SJSA1 (cell line): ENCODE measurements at places on chromosomes 1 and 21. TPM values are rescaled to one million over a fixed set of nuclear protein-coding genes. Genes with fewer than 3 reads are reported as not detected.
A peak's percentile ranks its signal among the peaks of the same experiment; 100 is the strongest.

The KRTAP10-7 gene
- total RNA-seq: not detected in 2 replicates

The OPRD1 gene
- 0.03 and 0.05 TPM in 2 replicates for total RNA-seq

The CELF3 gene
- total RNA-seq: not detected in 2 replicates

The PBX1 gene
- 16.6 and 18.5 TPM in 2 replicates for total RNA-seq

The ZSCAN20 gene
- 5.3 and 8.5 TPM in 2 replicates for total RNA-seq

The OR10J1 gene
- total RNA-seq: not detected in 2 replicates

DNA sequence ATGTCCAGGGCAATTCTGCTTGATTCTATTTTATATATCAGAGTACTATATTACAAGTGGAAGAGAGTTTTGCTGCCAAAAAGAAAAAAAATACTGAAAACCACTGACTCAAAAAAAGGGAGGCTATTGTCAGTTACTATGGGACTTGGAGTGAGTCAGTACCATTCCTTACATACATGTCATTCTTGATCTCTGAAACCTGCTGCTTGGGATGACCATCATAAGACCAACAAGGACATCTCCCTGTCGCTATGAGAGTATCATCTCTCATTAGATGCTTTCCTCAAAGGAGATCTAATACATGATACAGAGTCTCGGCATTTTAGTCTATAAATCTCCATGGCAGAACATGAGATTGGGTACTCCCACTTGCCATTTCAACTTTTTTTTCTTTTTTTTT lies 11.8 kb upstream of the INPP5B start:
- H3K4me1 ChIP-seq: peaks cover 17% of the 10 kb centered on the region
- peaks cover 56% of the 10 kb centered on the region for H3K36me3 ChIP-seq
- peak; percentile 66 for DNase-seq
- H3K27ac ChIP-seq: peak overlapping the region; percentile 63
- no peaks in the 10 kb centered on the region for H3K27me3 ChIP-seq

DNA sequence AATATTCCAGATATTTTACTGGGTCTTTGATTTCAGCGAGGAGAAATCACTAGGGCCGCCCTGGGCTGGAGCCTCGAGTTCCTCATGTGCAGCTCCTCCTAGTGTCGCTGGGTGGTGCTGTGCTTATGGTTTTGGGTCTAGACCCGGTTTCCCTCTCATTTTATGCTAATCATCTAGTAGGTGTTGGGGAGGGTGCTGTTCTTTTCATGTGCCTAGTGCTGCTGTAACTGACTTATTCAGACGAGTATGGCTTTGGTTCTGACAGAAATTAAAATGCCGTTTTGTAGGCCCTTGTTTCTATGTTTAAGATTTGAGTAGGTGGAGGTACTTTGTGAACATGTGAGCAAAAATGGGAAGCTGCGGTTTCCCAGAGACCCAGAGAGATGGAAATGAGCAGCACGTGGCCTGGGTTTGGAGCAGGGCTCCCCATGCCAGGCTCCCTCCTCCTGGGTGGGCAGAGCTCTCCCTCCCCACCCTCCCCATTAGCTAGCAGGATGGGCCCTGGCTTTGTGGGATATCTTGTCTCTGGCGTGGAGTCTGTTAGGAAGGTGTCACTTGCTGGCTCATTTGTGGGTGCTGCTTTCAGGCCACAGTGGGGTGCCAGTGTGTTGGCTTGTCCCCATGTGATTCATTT lies 74.0 kb upstream of the GPR88 start:
- DNase-seq: peak; percentile 41
- H3K36me3 ChIP-seq: 0 out of 2 replicates have a peak, but pooled peaks cover 3% of the 10 kb centered on the region
- no peak overlapping the region for H3K27ac ChIP-seq

GRCh38 chr1:245260110-245260882 lies 105.5 kb downstream of the KIF26B start:
- no peaks in the 10 kb centered on the region for H3K27me3 ChIP-seq
- H3K4me3 ChIP-seq: no peak overlapping the region
- peaks cover 29% of the 10 kb centered on the region for H3K4me1 ChIP-seq

GRCh38 chr1:44571712-44572571 lies 102.3 kb downstream of the TMEM53 start:
- H3K4me1 ChIP-seq: no peaks in the 10 kb centered on the region
- H3K27ac ChIP-seq: no peak overlapping the region
- H3K4me3 ChIP-seq: no peak overlapping the region

DNA sequence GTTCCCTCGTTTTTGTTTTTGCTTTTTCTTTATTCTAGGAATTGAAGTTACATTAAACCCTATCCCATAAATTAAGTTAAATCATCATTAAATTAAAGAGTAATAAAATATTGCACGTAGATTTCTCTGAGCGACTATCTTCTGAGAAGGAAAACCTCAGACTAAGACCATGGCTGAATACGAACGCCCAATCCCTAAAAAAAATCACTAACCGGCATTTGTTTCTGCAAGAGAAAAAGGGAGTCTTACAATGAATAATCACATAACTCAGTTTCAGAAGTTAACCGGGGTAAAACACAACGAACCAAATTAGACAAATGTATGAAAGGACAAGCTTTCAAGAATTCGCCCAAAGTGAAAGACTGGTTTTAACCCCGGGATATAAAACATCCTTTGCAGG lies 1.3 kb downstream of the PIK3R3 start:
- no peaks in the 10 kb centered on the region for H3K36me3 ChIP-seq
- H3K27me3 ChIP-seq: no peaks in the 10 kb centered on the region
- H3K4me3 ChIP-seq: peak overlapping the region; percentile 50
- no peak overlapping the region for H3K27ac ChIP-seq

DNA sequence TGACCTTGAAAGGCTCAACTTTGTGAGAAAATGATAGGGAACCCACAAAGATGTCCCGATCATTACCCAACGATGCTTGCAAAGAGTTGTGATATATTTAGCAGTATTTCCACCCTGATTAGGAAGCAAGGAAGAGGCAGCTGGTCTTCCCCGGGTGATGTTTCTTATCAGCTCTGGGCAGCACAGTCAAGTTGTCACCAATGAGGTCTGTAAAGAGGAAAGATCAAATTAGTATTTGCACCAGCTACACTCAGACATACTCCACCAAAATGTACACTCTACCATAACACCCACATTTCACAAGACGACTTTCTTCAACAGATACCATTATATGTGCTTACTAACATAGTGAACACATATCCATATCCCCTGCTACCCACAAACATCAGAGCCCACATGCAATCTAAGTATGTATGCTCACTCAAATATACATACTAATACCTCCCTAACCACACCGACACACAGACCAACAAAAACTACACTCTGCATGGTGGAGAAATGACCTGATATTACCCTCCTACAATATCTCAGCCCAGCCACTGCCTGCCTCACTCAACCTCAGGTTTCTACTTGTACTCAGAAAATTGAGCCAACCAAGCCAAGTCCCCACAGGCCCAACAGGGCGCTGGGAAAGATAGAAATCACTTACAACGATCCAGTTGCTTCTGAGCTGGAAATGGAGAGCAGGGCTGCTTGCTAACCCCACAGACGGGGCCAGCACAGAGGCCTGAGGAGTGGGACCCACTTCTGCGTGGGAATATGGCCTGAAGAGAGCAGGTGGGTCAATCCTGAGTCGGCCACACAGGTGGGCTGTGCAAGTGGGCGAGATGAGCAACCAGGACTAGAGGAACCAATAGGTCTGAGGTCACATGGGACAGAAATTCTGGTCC lies 4.6 kb upstream of the BTG2 start:
- H3K27me3 ChIP-seq: no peaks in the 10 kb centered on the region
- no peak overlapping the region for H3K4me3 ChIP-seq
- H3K4me1 ChIP-seq: peaks cover 7% of the 10 kb centered on the region
- DNase-seq: no peak
- no peak overlapping the region for H3K27ac ChIP-seq

DNA sequence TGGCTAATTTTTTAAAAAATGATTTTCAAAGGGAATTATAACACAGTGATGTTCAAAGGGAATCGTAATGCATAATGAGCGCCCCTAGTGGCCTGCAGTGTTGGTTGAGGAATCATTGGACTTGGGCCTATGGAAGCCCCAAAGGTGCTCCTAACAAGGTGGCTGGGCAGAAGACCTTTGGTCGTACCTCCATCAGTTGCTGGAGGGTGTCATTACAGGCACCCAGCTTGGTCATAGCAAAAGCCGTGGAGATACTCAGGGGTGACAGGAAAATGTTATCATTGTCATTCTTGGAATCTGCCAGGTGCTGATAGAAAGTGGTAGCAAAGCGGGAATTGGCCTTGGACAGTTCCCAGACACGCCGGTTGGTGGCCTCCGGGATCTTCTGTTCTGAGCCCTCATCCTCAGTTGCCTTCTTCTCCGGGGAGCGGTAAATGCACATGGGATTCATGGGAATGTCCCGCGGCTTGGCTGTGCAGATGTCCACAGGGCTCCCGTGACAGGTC lies 2.7 kb downstream of the SERPINC1 start:
- no peaks in the 10 kb centered on the region for H3K4me1 ChIP-seq
- H3K27me3 ChIP-seq: no peaks in the 10 kb centered on the region
- no peak overlapping the region for H3K27ac ChIP-seq
- H3K36me3 ChIP-seq: no peaks in the 10 kb centered on the region
- DNase-seq: no peak

DNA sequence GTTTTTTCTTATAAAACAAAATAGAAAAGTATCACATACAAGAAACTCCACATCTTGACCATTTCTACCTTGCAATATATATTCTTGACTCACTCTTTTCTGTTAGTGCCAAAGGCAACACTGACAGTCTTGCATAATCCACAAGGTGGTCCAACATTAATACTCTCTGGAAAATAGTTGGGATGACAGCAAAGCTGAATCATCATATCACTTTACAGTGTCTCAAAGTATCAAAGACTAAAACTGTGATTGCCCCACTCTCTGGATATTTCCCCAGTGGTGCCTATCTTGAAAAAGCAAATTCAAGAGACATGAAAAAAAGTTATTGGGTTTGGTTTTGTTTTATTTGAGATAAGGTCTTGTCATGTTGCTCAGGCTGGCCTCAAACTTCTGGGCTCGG lies 14.6 kb upstream of the TGFBR3 start:
- no peaks in the 10 kb centered on the region for H3K36me3 ChIP-seq
- no peak for DNase-seq
- H3K4me3 ChIP-seq: no peak overlapping the region
- H3K27me3 ChIP-seq: no peaks in the 10 kb centered on the region

DNA sequence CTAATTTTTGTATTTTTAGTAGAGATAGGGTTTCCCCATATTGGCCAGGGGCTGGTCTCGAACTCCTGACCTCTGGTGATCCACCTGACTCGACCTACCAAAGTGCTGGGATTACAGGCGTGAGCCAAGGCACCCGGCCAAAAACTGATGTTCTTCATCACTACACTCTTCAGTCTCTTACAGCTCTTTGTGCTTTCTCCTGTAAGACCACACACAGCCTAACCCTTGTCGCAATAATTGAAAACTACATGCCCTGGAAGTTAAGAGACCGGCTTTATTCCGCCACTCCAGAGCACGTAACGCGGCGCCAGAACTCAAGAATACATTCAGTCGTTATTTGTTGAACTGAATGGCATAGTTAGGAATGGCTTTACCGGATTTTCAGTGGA lies 552 bp downstream of the GPATCH4 start:
- H3K27me3 ChIP-seq: no peaks in the 10 kb centered on the region
- peaks cover 6% of the 10 kb centered on the region for H3K4me1 ChIP-seq

- no peak for DNase-seq
- H3K36me3 ChIP-seq: no peaks in the 10 kb centered on the region
- H3K4me1 ChIP-seq: peaks cover 9% of the 10 kb centered on the region
- H3K4me3 ChIP-seq: no peak overlapping the region
- no peaks in the 10 kb centered on the region for H3K27me3 ChIP-seq
These were observed 51.4 kb upstream of the DIRAS3 start for GRCh38 chr1:68101829-68102228.

- peaks cover 21% of the 10 kb centered on the region for H3K36me3 ChIP-seq
- DNase-seq: peak; percentile 45
- H3K27me3 ChIP-seq: no peaks in the 10 kb centered on the region
These were observed 1.2 kb downstream of the LBR start for GRCh38 chr1:225426395-225427234.

DNA sequence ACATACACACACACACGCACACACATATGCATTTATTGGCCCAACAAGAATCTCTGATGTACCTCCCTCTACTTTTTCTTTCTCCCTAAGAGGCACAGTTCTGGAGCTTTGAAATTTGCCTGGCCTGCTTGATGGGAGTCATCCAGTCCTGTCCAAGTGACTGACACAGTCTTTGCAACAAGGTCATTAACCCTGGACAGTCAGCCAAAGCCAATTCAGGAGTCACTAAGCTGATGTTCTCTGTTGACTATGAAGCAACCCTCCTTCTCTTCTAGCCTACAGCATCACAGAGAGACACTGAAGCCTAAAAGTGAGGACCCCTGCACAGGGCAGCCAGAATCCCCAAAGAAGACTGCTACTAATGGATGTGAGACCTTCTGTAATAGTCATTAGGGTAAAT lies 123.1 kb downstream of the HHIPL2 start:
- no peaks in the 10 kb centered on the region; the same call in 1 of the 2 replicates for H3K27me3 ChIP-seq
- no peaks in the 10 kb centered on the region for H3K36me3 ChIP-seq
- H3K27ac ChIP-seq: no peak overlapping the region
- no peak for DNase-seq
- H3K4me1 ChIP-seq: peaks cover 11% of the 10 kb centered on the region

DNA sequence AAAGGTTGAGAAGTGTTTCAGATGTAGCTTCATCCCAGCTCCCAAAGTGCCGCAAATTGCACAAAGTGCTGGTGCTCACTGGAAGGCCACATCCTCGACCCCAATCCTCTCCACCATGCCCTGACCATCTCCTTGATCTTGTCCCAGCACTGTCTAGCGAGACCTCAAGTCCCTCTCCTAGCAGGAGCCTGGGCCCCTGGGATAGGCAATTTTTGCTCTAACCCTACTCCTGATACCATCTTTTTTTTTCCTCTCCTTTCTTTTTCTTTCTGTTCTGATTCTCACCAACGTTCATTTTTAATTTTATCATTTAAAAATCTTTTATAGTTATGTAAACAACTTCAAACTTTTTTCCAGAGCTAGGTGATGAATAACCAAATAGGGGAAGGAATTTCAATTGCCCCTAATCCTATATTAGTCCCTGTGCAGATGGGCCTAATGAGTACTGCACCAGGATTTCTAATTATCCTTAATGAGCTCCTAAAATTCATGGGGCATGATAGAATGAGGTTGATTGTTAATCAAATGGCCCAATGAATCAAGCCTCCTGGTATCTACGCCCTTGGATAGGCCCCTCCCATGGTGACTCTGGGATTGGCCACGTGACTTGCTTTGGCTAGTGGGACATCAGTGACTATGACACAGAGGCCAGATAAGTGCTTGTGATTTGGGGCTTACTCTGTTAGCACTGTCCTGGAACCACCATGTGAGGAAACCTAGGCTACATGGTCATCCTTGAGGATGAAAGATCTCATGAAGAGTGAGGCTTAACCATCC lies 41.5 kb upstream of the TENT5B start:
- no peaks in the 10 kb centered on the region for H3K27me3 ChIP-seq
- H3K4me3 ChIP-seq: no peak overlapping the region
- no peaks in the 10 kb centered on the region for H3K4me1 ChIP-seq
- H3K27ac ChIP-seq: no peak overlapping the region
- no peak for DNase-seq
- H3K36me3 ChIP-seq: no peaks in the 10 kb centered on the region

- no peak for DNase-seq
- H3K4me1 ChIP-seq: peaks cover 48% of the 10 kb centered on the region
- peak overlapping the region; percentile 56 for H3K27ac ChIP-seq
These were observed 125.0 kb upstream of the IVNS1ABP start for GRCh38 chr1:185442050-185442449.

GRCh38 chr1:108082001-108082400 lies 117.0 kb upstream of the VAV3 start:
- H3K27me3 ChIP-seq: peaks cover 12% of the 10 kb centered on the region; the same call in 1 of the 2 replicates
- no peaks in the 10 kb centered on the region for H3K4me1 ChIP-seq
- no peak overlapping the region for H3K4me3 ChIP-seq
- no peak for DNase-seq
